Activated naive CD4-positive, alpha-beta T cell treated with anti-CD3 and anti-CD28 coated beads for 36 hours (primary cell): ENCODE measurements at places on chromosomes 1 and 21. TPM values are rescaled to one million over a fixed set of nuclear protein-coding genes. Genes with fewer than 3 reads are reported as not detected.

ARHGEF16 gene
- 0.17 TPM for total RNA-seq

MR1 gene
- 25.0 TPM for total RNA-seq

C8B gene
- not detected for total RNA-seq

PLA2G2C gene
- total RNA-seq = 0.95 TPM

CELA2A gene
- total RNA-seq = not detected

HES2 gene
- total RNA-seq = 0.14 TPM

LMX1A gene
- total RNA-seq = not detected

SIM2 gene
- 0.74 TPM for total RNA-seq

TMPRSS15 gene
- not detected for total RNA-seq

ERICH3 gene
- total RNA-seq = not detected

RNF223 gene
- not detected for total RNA-seq

TSPAN2 gene
- total RNA-seq = 0.86 TPM

RIMKLA gene
- 1.2 TPM for total RNA-seq

RBP7 gene
- total RNA-seq = not detected

NADK gene
- total RNA-seq = 43.6 TPM

TCHHL1 gene
- not detected for total RNA-seq

GJA5 gene
- not detected for total RNA-seq

PLEKHG5 gene
- total RNA-seq = 1.7 TPM

OPTC gene
- total RNA-seq = not detected

BTF3L4 gene
- 38.7 TPM for total RNA-seq

GJB4 gene
- not detected for total RNA-seq

SEMA6C gene
- 1.5 TPM for total RNA-seq

ADCY10 gene
- total RNA-seq = 0.24 TPM

KCNJ10 gene
- not detected for total RNA-seq

OLFML3 gene
- total RNA-seq = 0.10 TPM

MXRA8 gene
- total RNA-seq = 0.57 TPM

TRAPPC10 gene
- total RNA-seq = 37.1 TPM

ALDH9A1 gene
- 35.8 TPM for total RNA-seq

AUNIP gene
- total RNA-seq = 9.1 TPM

AURKAIP1 gene
- 108 TPM for total RNA-seq

MKNK1 gene
- 18.5 TPM for total RNA-seq

ATP8B2 gene
- total RNA-seq = 28.2 TPM

ACOT7 gene
- total RNA-seq = 77.6 TPM

TMCO4 gene
- 15.4 TPM for total RNA-seq

KRTAP8-1 gene
- not detected for total RNA-seq

SLC44A3 gene
- total RNA-seq = not detected

BMP8B gene
- 0.12 TPM for total RNA-seq

SPRR5 gene
- total RNA-seq = not detected

SLC6A9 gene
- total RNA-seq = 11.1 TPM

REN gene
- total RNA-seq = not detected

ZNF695 gene
- total RNA-seq = 0.52 TPM

NBPF6 gene
- not detected for total RNA-seq

RAB42 gene
- not detected for total RNA-seq

OLIG2 gene
- total RNA-seq = not detected

CFAP126 gene
- not detected for total RNA-seq

KDF1 gene
- total RNA-seq = 0.24 TPM

RAB7B gene
- total RNA-seq = not detected

ADAMTS1 gene
- not detected for total RNA-seq

LCK gene
- 156 TPM for total RNA-seq

HMGB4 gene
- not detected for total RNA-seq

RGSL1 gene
- not detected for total RNA-seq
